ENCODE measurements at places on chromosomes 11 and 22.

GRCh38 chr11:20840341-20840740 is 171.0 kb downstream of the NELL1 start:
- DNase-seq, result no peak

DNA sequence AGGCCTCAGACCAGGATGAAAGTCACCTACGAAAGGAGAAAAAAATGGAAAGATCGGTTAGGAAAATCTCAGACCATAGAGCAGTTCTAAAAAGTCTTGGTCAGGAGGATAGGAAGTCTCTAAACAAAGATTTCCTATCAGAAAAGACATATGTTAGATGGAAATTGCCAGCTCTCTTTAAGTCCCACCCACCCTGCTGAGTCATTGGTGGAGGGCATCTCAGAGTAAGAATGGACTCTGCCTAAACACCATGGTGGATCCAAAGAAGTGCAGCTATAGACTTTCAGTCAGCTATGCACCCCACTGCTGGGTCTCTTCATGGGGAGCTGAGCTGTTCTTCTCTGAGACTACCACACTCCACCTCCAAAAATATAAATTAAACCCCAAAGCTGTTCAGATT is 3.7 kb downstream of the OR8B2 start:
- no peak for DNase-seq

DNA sequence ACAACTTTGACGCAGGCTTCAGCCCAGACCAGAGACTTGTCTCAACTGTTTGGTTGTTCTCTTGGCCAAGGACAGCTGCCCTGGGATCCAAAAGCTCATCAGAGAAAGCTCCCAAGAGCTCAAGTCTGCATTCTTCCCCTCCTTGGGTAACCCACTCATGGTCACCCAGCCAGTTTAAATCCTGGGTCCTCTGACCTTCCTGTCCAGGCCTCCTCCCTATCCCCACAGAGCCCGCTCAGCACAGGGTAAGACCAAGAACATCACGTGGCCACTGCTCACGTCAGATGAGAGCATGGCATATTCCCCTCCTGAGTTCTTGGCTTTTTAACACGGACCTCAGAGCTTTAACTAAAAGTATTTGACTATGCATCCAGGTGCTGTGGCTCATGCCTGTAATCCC is 25.8 kb downstream of the TSKU start:
- DNase-seq, result no peak

- peak; percentile 48 for DNase-seq
Observed at GRCh38 chr11:82682003-82682751, 51.5 kb downstream of the FAM181B start.

DNA sequence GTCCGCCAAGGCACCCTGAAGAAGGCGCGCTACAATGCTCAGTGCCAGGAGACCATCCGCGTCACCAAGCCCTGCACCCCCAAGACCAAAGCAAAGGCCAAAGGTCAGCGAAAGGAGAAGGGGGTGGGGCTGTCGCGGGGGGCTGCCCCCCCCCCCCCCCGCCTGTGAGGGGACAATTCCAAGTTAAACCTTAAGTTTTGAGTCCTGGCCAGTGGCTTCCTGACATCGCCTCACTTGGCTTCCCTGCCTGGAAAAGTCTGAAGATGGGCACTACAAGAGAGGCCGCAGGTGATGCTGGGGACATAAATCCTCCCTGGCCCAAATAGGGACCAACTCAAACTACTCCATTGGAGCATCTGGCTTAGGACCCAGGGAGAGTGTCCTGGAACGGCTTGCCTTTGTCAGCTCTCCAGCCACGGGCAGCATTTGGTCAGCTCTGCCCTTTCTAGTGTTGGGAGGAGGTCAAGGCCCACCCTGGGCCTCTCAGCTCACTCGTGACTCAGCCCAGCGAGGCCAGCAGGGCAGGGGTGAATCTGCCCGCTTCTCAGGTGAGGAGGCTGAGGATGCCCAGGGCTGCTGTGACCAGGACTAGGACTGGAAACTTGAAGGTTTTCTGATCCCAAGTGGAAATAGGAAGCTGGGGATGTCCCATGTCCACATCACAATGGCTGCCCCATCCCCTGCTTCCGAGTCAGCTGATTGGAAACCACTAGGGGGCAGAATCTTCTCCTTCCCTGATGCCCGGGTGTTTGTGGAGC is 1.4 kb downstream of the MDK start:
- DNase-seq, result no peak
